ENCODE measurements at places on chromosomes 16 and 17.

- DNase-seq, result no peak
These were observed 12.9 kb downstream of the ZNF319 start for GRCh38 chr16:57987441-57988177.

- DNase-seq, result no peak
These were observed 162.1 kb upstream of the MPHOSPH6 start for GRCh38 chr16:82331974-82332750.

GRCh38 chr16:80319181-80319580 is 221.6 kb upstream of the DYNLRB2 start:
- no peak for DNase-seq

DNA sequence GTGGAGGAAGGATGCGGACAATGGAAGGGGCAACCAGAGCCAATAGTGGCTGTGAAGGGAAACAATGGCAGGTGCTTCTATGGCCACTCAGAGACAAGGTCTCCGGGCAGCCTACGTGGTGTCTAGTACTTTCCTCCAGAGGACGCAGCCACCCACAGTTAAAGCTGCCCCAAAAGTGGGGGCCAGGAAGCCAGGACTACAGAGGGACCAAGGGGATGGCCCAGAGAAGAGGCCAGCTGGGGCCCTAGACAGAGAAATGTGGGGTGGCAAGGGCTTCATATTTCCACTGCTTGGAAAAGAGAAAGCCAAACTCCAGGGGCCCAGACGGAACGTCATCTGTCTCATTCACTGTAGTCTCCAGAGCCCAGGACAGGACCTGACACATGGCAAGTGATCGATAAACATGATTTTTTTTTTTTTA is 837 bp upstream of the PER1 start:
- DNase-seq, result no peak

DNA sequence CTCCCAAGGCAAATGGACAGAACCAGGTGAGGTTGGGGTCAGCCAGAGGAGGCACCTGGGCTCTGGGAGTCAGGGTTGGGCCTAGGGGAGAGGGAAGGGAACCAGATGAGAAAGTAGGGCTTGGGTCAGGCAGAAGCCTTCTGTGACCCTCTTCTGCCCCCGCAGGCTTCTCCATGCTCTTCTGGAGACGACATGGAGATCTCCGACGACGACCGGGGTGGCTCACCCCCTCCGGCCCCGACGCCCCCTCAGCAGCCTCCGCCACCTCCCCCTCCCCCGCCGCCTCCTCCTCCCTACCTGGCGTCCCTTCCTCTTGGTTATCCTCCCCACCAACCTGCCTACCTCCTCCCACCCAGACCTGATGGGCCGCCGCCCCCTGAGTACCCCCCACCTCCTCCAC is 7.9 kb downstream of the SETD1A start:
- DNase-seq, result no peak

DNA sequence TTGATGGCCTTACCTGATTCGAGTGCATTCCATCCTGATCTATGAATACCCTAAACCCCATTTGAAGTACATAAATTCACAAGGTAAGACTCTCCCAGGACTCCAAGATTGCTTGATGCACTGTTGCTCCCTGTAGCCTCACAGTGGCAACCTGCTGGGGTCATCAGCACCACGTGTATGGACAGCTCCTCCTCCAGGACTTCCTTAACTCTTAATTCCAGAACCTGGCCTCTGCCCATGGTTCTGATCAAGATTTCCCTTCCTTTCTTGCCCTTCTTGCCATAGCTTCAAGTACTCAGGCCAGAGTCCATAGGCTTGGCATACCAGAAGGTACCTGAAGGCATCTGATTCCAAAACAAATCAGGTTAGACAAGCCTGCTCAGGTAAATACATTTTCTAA is 34.0 kb upstream of the NLK start:
- no peak for DNase-seq

DNA sequence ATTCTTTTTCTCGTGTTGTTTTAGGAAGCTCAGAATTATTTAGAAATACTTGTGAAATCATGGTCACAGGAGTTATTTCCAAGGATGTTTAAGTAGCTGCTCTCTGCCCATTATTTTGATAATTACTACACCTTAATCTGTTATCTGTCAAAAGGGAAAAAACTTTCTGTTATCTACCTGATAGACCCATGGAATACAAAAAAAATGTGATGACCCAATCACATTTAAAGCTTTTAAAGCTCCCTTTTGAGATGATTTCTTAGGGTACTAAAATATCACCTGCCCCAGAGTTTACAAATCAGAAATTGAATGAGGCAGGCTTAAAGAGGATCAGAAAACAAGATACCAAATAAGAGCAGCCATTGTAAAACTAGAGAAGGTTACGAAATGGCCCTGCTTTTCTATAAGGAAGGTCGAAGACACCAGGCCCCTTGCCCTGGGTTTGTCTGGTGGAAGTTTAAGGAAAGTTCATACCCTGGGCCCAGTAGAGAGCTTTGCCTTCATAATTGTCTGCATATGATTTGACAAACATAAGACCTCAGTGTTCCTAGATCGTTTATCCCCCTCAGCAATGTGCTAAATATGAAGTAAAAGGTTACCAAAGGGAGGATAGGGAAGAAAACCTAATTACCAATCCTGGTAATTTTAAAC is 149.9 kb upstream of the TBX2 start:
- no peak for DNase-seq

DNA sequence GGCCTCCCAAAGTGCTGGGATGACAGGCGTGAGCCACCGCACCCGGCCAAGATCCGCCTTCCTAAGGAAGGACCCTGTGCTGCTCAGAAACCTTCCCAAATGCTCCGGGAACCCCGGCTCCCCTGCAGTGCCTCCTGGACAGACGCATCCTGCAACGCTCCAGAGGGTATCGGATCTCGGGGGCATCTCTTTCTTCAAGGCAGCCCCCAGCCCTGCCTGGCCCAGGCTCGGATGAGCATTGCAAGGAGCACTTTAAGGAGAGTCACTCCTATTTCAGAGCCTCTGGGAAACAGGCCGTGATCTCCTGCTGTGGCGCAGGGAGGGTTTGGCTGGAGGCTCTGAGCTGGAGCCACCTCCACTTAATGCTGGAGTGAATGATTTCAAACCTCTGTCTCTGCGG is 17.2 kb upstream of the ABR start:
- DNase-seq, result no peak
